Karpas-422 (cell line): ENCODE measurements at places on chromosomes 4 and X.
A peak's percentile ranks its signal among the peaks of the same experiment; 100 is the strongest.

DNA sequence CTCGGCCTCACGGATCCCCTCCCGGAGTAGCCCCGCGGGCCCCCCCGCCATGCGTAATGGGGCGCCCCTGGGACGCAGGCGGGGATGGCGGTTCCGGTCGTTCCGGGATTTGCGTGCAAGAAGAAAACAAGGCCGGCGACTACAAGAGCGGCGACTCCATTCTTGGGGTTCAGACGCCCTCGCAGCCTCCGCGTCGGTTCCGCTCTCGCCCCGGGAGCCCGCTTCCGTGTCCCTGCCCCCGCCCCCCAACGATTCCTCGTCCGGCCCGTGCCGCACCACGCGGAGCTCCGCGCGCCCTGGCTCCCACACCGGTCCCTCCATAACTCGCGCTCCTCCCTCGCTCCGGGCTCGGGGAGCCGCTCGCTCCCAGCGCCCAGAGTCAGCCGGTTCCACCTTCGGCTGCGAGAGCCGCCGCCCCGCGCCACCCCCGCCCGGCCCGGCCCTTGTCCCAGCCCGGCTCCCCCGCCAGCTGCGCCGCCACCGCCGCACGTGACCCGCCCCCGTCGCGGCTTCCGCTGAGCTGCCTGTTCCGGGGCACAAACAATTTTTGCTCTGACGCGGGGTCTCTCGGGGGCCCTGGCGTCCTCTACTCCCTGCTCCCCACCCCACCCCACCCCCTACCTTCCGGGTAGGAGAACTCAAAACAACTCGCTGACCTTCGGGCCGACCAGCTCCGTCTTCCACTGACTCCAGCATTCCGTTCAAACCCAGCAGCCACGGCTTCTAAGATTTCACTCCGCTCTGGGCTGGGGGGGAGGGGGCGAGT lies 78.8 kb upstream of the BCOR start:
- peak; percentile 86 for DNase-seq

GRCh38 chr4:107837317-107837716 lies 12.6 kb downstream of the SGMS2 start:
- no peak for DNase-seq

- DNase-seq = no peak
Measured at GRCh38 chr4:73206236-73206635, 52.4 kb downstream of the ANKRD17 start.

- no peak for DNase-seq
Measured at GRCh38 chrX:78066110-78066509, 37.9 kb upstream of the PGK1 start.

DNA sequence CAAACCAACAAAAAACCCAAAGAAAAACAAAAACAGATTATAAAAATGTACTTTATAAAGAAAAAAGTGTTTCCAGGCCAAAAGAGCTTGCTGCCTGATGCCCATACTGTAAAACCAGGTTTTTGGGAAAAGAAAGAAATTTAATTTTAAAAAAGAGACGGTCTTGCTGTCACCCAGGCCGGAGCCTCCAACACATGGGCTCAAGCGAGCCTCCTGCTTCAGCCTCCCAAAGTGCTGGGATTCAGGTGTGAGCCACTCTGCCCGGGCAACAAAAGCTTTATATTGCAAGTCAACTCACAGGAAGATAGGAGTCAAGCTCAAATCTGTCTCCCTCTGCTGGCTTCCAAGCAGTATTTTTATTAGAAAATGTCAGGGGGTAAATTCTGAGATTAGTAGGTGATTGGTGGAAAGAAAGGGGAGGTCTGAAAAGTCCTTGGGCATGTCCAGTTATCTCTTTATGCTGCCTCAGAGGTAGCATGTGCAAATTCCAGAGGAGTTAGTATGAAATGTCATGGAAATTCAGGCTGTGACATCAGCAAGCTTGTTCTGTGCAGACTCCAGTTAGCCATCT lies 39.4 kb downstream of the MGST2 start:
- peak; percentile 62 for DNase-seq

- DNase-seq = no peak
Measured at GRCh38 chr4:112626228-112626627, 10.5 kb downstream of the ZGRF1 start.

- DNase-seq = peak; percentile 9
Measured at GRCh38 chr4:37541956-37542355, 144.2 kb downstream of the RELL1 start.

GRCh38 chr4:47972181-47972580 lies 44.3 kb downstream of the CNGA1 start:
- no peak for DNase-seq

DNA sequence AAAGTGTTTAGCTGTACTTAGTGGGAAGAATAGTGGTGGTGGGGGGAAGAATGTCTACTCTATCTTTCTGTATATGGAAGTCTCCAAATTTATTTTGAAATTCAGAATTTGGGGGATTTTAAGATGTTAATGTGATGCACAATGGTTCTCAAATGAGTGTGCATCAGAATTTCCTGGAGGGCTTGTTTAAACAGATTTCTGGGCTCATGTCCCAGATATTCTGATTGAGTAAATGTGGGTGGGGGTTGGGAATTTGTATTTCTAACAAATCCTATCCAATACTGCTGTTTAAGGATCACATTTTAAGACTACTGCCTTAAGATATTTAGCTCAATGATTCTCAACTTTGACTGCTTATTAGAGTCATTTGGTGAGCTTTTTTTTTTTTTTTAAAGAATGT lies 15.1 kb upstream of the INTS6L start:
- no peak for DNase-seq

DNA sequence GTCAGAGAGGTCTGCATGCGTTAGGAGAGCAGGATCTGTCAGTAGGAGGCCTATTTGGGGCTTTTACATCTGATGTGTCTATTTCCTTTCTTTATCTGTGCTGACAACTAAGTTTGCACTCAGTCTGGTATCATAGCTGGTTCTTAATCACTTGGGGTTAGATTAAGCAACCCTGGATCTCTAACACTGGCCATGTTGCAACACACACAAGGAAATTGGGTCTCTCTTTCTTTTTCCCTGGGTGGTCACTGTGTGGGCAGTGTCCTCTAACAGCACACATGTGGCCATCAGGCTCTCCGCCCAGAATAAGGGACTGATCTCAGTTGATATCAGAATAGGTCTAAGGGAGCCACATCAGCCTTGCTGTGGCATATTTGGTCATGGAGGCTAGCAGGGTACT lies 38.9 kb downstream of the IGFBP7 start:
- no peak for DNase-seq

DNA sequence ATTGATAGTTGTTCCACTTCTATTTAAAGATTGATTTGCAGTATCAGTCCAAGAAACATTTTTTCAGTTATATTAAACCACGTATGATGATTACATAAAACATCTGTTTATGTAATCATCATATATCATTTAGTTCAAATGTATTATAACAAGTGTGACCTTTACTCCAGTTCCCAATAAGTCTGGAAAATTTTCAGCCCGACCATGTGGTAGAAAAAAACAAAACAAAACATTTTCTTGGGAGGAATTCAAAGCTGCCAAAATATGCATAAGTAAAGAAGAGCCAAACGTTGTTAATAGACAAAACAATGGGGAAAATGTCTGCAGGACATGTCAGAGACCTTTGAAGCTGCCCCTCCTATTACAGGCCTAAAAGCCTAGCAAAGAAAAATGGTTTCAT lies 709.1 kb downstream of the FAT4 start:
- no peak for DNase-seq

DNA sequence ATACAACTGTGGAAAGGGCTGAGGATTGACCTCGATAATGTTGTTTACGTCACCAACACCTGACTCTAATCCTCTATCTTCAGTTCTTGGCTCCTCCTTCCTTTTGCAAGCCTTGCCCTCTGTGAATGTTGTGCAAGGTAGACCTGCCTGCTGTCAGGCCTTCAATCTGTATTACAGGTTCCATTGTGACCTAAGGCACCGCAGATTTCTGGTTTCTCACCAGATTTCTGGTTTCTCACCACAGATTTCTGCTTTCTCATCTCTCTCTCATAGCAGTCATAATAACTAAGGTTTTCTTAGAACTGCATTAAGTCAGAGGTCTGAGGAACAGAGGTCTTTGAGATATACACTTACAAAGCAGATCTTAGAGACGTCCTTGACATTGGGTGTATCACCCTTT lies 51.5 kb upstream of the ETNPPL start:
- DNase-seq = no peak

DNA sequence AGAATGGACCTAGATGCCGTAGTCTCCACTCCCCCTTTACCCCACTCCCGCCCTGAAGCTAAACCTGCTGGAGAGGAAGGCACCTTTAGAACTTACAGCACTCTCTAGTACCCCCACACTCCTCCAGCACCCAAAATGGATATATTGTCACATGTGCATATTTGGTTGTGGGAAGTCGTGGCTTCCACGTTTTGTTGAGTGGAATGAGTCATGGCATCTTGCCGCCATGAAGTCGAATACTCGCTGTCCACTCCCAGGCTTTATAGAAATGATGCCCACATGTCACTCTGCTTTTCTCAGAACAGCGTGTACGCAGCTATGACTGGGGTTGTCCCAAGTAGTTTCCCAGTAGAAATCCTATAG lies 545 bp downstream of the ABCE1 start:
- peak; percentile 83 for DNase-seq
